ENCODE measurements at places on chromosomes 6 and 20.
A peak's percentile ranks its signal among the peaks of the same experiment; 100 is the strongest.

DNA sequence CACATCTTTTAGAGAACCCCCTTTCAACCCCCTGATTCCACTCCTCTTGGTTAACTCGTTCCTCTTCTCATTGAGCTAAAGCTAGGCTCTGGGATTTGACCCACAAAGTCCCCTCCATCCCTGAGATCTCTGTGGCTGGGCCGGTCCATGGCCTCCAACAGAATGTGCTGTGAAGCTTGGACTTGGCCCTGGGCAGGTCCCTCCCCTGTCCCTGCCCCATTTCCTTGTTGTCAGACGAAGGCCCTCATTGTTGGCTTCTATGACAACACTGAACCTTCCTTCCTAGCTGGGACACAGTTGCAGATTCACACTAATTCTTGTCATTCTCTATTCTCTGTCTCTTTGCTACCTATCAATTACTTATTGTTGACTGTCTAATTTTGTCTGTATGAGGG, 156.1 kb downstream of the SYCP2 start:
- DNase-seq, result no peak

DNA sequence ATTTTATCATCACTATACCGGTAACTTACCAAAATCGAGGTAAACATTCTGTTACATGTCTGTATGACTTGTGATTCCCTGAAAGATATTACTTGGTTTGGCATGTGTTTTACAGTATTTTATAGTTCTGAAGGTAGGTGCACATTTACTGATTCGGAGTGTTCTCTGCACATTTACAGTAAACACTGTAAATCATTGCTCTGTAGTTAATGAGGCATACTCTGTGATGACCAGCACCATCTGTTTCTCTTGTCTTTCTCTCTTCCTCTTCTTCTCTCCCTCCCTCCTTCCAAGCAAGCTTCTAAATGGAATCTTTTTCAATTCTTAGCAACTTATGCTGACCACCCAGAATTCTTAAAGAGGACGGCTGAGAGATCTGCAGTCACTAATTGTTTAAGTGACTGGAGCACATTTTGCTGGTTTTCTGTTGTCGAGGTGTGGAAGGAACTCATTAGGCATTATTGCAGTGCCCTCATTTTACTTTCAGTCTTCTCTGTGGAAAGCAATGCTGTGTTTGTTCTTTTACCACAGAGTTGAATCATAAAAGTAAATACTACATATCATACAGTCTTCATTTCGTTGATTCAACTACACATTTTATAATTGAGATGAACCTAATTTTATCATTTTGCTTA, 126.5 kb downstream of the UTRN start:
- DNase-seq, result no peak

- no peak for DNase-seq
Observed at GRCh38 chr6:110488606-110489190, 12.3 kb upstream of the SLC22A16 start.

DNA sequence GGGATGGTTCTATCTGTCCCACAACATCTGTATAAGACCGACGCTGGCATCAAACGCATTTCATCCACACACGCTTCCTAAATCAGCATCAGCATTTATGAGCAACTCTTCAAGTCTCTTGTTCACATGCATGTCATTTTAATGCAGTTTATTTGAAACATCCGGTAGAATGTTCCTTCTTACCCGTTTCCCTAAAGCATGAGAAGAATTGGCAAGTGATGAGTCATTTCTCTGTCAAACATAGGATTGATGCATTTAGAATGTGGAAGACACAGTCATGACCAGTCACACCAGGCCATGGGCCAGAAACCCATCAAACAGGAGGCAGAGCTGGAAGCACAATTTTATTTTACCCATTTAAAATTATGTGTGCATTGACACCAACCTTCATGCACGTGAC, 122.8 kb downstream of the UST start:
- DNase-seq, result no peak

GRCh38 chr6:148854096-148854495, 107.3 kb downstream of the UST start:
- peak; percentile 81 for DNase-seq

DNA sequence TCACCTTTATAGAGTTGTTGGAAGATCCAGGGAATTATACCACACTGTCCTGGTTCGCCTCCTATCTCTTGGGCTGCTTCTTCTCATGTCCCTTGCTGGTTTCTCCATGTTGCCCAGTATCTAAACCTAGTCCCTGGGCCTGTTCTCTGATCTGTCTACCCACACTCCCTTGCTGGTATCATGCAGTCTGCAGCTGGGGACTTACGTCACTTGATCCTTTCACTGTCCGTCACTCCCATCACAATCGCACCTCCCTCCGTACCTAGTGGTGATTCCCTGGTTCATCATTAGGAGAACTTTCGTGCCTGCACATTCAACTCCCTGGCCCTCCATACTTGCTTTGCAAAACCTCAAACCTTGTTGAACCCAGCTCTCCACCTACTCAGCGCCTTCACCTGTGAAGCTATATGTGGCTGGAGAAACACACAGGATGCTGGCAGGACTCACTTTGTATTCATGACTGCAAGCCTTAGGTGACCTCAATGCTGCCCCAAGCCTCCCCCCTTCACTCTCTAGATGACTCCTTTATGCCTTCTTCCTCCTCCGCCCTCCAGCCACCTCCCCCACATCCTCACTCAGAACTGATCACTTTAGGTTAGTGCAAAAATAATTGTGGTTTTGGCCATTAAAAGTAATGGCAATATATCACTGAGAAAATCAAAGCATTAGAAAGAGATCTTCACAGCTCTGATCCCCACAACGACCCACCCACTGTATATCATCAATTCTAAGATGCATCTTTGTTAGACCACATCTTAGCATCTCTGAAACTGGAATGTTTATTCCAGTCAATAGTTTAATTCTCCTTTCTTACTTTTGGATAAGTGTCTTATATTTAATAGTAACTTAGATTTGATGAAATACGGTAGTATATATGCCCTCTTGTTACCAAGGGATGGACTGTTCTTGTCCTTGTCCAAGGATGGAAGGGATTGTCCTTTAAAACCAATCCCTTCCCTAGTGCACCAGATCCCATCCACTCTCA, 26.4 kb downstream of the GDAP1L1 start:
- DNase-seq, result no peak

- no peak for DNase-seq
Observed at GRCh38 chr6:123821112-123821511, 17.4 kb downstream of the NKAIN2 start.

- no peak for DNase-seq
Observed at GRCh38 chr6:170200458-170200891, 90.4 kb downstream of the DLL1 start.

DNA sequence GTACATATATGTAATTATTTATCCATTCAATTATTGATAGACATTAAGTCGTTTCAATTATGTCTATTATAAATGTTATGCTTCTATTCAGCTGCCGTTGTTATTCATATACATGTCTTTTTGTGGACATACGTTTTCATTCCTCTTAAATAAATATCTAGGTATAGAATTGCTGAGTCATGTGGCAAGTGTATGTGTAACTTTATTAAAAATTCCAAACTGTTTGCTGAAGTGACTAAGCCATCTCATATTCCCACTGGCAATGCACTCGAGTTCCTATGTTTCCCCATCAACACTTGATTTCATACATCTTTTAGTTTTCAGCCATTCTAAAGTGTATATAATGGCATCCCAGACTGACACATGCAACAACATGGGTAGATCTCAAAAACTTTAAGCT, 739.7 kb upstream of the POU3F2 start:
- DNase-seq, result no peak

Measured in hematopoietic multipotent progenitor cell treated with erythropoietin and hydrocortisone succinate and interleukin-3 and kit ligand, for 4 days (in vitro differentiated cells).